ENCODE measurements at places on chromosomes 7 and 10.

GRCh38 chr10:99661377-99661763 lies 2.1 kb downstream of the ENTPD7 start:
- DNase-seq: no peak

GRCh38 chr7:69968969-69969556 lies 370.8 kb downstream of the AUTS2 start:
- no peak for DNase-seq

DNA sequence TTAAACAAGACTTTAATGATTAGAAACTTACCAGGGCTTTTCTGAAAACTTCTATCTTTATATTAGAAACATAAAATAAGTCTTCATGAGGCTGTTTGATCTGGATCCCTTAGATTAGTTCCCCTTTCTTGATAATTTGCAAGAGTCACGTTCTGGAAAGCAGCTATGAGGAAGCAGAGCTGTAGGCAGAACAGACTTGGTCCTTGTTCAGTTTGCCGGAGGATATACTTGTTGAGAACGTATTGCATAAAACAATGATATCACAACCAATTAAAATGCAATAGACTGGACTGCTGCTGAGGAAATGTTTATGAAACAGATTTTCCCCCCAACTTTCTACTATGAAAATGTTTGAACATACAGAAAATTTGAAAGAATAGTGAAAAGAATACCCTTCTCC lies 2.8 kb downstream of the SAMD9L start:
- no peak for DNase-seq

GRCh38 chr10:867807-868206 lies 63.7 kb downstream of the LARP4B start:
- no peak for DNase-seq

DNA sequence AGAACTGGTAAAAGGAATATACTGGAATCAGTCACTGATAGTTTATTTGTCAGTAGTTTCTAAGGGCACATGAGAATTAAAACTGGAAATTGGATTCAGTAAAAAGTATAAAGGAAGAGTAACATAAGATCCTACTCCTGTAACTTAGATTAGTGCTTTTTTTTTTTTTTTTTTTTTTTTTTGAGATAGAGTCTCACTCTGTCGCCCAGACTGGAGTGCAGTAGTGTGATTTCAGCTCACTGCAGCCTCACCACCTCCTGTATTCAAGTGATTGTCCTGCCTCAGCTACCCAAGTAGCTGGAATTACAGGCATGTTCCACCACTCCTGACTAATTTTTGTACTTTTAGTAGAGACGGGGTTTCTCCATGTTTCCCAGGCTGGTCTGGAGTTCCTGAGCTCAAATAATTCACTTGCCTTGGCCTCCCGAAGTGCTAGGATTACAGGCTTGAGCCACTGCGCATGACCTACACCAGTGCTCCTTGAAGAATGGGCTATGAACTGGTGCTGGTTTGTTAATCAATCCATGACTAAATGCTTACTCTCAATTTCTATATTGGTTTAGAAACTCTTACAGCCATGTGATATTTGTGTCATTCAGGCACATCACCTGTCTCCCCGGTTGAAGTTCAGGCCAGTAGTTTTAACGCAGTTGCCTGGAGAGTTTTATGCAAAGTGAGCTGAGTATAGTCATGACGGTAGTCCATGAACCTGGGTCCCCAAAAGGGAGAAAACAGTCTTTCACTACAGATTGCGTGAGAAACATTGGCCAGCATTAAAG lies 65.0 kb downstream of the ZEB1 start:
- DNase-seq: no peak

- no peak for DNase-seq
Observed at GRCh38 chr10:8404721-8405120, 350.2 kb downstream of the GATA3 start.

- DNase-seq: no peak
Observed at GRCh38 chr10:88852327-88852726, 683 bp upstream of the ANKRD22 start.

DNA sequence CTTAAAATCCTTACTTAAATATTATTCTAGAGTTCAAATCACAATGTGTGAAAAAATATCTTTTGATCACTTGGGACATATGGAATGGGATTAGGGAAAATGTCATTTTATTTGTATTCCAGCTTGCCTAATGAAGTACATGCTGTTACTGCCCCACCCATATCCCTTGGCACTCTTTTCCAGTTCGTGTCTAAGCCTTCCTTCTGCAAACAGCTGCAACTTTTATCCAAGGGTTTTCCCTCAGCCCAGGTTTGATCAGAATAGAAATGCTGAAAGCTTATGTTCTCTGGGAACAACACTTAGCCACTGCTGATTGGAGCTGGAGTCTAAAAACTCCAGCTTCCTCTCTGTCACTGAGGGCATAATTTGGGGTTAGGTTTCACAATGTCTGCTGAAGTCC lies 214.1 kb upstream of the FAM3C start:
- DNase-seq: no peak

DNA sequence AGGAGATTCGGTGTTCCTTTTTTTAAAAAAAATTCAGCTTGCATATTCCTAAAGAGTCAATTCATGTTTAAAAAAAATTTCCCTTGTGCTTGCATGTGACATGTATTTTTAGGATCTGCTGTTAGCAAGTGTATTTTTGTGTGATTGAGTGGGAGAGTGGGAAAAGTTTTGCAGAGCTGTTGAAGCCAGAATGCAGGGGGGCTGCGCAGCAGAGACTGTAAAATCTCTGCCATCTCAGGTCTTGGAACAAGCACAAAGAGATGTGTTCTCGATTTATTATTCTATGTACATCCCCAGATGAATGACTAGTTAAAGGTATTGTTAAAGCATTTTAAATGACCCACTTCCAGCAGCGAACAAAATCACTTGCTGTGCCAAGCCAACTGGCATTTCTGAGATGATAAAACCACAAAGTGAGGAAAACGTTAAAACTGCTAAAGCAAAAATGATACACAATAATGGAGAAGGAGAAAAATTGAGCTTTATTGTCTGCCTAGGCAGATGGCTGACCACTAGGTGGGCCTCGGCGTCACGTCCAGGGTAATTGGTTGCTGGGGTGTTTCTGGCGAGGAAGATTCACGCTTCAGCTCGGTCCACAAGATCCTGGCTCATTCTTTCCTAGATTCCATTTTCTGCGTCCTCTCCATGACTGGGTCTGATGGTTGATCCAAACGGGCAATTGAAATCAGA lies 67.0 kb upstream of the ATRNL1 start:
- no peak for DNase-seq

GRCh38 chr10:79282388-79282787 lies 64.9 kb upstream of the PPIF start:
- no peak for DNase-seq

GRCh38 chr7:158266817-158267741 lies 320.5 kb downstream of the PTPRN2 start:
- no peak for DNase-seq

- DNase-seq: no peak
Observed at GRCh38 chr7:50849991-50850390, 67.3 kb upstream of the GRB10 start.

GRCh38 chr10:126905776-126906703 lies 812 bp downstream of the DOCK1 start:
- DNase-seq: no peak

GRCh38 chr7:157276731-157277562 lies 59.9 kb upstream of the DNAJB6 start:
- no peak for DNase-seq

DNA sequence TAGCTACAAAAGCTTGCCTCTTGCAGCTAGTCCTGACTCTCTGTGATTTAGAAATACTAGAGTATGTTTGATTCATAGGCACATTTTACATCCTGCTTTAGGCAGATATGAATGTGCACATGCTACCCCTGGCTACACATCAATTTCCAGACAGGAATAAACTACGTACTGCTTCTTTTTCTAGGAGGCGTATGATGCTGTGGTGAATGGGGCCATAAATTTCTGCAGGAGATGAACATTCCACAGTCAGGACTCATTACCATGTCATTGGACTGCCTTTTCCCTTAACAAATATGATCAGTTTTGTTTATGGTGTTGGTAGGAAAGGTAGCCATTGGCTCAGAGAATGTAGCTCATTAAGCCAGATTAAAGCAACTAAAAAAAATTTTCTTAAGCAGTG lies 50.1 kb upstream of the IFRD1 start:
- no peak for DNase-seq

DNA sequence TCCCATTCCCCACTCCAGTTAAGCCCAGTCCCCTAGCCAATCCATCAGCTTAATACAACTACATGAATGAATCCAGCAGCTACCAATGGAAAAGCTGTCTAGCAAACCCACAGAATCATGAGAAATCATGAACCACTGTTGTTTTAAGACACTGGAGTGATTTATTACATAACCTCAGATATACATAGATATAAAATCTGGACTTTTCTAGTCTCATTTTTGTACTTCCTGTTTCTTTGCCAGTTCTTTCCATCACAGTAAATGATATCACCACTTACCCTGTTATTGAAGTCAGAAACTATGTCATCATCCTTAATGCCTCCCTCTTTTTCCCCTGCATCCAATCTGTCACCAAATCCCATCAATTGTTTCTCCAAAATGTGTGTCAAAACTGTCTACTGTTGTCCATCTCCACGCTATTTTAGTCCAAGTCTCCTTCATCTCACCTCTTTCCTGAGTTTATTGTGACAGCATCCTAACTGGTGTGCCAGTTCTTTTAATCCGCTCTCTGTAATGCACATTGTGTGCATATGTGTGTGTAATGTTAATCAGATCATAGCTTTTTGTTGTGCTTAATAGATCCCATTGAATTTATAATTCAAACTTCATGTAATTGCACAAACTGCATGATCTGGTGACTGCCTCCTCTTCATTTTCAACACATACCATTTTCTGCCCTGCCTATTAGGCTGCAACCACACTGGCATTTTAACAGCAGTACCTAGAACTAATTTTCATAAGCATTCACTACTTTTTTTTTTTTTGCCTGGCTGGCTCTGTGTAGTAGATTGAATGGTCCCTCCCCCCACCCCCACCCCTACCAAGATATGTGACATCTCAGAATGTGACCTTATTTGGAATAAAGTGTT lies 56.0 kb downstream of the MKLN1 start:
- no peak for DNase-seq

- DNase-seq: no peak
Observed at GRCh38 chr7:120021085-120021484, 251.9 kb upstream of the KCND2 start.

Data from stimulated activated CD8-positive, alpha-beta memory T cell treated with anti-CD3 and anti-CD28 coated beads, Interleukin-4, amount 100 ng/mL, for 4 hours (primary cell).